CD4-positive, alpha-beta T cell treated with Interferon alpha-2 for 1 hour (primary cell): ENCODE measurements at places on chromosomes 1 and 21.

DNA sequence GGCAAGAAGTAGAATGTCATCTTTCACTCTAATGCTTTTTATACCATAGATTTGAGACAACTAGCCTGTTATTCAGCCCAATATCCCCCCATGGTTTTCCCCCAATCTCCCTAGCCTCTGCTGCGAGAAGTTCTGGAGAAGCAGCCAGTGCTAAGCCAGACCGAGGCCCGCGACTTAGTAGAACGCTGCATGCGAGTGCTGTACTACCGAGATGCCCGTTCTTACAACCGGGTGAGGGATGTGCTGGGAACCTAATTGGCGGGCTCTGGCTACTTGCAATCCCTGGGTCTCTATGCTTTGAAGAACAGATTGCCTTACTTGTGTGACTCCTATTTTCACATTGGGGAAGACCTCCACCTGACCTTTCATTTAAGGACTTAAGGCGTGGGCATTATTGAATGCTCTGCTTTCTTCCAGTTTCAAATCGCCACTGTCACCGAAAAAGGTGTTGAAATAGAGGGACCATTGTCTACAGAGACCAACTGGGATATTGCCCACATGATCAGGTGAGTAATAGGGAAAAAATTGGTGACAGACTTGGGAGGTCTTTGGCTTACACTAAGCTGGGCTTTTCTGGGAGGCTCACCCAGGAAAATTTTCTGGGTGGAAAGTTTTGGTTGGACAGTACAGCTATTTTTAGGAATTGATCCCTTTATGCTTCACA is 1.9 kb downstream of the PSMB4 start:
- DNase-seq: no peak

GRCh38 chr1:42479621-42480020 is 16.5 kb downstream of the CCDC30 start:
- no peak for DNase-seq

- no peak for DNase-seq
Observed at GRCh38 chr1:203173011-203173555, 2.5 kb downstream of the MYBPH start.

DNA sequence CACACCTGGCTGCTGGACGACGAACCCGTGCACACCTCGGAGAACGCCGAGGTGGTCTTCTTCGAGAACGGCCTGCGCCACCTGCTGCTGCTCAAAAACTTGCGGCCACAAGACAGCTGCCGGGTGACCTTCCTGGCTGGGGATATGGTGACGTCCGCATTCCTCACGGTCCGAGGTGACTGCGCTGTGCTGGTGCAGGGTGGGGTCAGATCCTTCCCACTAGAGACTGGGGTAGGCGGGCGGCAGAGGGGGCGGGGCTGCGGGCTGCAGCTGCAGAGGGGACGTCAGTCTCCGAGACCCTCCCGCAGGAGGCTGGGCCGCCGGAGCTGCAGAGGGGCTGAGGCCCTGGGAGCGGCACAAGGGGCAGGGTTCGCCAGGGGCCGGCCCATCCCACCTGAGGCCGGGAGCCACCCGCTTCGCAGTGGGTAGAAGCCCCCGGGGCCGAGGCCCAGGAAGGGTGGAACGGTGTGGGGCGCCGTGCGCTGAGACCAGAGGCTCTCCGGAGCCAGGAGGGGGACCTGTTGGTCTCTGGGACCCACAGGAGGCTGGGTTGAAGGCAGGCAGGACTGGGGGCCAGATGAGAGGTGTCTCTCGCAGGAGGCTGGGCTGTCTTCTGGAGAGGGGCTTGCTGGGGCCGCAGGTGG is 90.6 kb downstream of the TRIM11 start:
- no peak for DNase-seq

DNA sequence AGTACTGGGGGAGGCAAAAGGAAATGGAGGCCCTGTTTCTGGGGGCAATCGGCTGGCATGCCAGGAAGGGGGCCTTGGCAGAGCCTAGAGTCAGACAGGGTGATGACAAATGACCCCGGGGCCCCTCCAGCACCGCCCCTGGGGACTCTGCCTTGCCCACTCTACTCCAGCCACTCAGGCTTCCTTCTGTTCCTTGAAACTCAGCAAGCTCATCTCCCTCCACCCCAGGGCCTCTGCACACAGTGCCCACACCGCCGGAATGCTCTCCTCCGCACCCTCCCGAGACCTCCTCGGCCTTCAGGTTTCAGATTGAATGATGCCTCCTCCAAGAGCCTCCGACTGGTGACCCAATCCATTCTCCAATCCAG is 122.5 kb upstream of the ZBTB40 start:
- no peak for DNase-seq

DNA sequence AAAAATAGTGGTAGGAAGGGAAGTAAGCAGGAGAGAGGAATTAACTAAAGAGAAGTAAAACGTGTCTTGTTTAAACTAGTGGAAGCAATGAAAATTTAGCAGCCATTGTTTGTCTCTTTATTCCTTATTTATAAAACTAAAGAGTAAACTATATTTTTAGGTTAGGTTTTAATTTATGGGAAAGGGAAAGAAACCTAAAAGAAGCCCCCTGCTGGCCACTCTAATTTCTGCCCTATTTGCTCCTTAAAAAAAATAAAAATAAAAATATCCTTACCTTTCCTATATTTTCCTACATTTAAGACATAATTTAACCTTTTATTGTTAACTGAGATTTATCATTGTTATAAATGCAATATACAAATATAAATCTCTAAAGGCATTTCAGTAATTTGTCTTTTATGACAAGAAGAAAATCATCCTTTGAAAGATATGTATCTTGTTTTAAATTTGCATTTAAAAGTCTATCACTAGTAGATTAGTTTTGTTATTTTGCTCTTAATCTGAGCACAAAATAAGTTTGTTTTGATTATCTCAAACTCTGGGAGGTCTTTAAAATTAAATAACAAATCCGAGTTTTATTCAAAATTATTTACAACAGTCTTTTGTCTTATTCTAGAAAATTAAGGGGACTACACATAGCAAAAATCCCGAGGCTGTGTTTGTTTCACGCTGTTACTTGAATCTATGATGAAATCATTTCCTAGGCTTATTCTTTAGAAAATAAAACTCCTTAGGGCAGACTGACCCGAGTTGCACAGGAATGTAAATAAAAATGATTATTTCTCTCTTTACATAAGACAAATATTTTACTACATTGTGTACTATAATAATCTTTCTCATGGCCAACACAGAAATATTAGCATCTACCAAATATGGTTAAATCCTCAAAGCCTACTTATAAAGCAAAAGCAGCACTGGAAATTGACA is 201.7 kb downstream of the NRIP1 start:
- DNase-seq: no peak

DNA sequence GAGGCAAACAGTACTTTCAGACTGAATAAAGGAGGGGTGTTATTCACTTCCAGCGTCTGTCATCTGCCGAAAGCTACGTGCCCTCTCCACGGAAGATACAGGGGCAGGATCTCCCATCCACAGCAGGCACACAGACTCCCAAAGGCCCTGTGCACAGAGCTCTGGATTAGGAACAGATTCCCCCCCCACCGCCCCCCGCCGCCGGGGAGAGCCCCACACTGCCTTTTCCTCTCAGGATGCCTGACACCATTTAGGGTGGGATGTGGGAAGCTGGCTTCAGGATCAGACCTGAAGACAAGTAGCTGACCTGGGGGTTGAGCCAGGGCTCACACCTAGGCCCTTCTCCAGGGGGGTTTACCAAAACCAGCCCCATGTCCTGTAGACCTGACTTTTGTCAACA is 8.4 kb upstream of the TCP10L start:
- no peak for DNase-seq

- DNase-seq: no peak
Observed at GRCh38 chr1:55519937-55520683, 304.9 kb upstream of the USP24 start.

DNA sequence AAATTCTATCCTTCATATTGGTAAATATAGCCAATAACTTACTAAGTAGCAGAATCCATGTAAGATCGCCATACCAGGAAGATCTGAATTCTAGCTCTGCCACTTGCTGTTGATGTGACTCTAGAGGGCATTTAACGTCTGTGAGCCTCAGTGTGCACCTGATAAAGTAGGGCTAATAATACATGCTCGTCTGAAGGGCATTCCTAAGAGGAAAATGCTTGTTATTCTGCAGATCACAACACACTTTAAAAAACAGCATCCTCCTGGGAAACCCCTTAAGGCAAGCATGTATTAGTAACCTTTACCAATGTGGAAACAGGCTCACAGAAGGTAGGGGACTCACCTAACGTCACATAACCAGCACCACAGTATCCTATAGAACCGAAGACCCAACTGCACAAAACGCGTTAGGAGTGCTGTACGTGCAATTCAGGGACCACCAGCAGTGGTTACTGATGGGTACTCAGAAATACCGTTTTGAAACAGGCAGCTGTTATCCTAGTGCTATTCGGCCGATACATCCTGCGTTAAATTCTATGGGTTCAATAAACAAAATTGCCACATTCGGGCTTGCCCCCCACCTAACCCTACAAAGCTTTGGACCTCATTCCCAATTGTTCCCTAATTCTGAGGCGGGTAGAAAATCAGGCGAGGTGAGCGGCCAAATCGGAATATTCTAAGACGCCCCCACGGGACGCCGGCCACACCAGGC is 758 bp downstream of the DEPDC1 start:
- DNase-seq: no peak

DNA sequence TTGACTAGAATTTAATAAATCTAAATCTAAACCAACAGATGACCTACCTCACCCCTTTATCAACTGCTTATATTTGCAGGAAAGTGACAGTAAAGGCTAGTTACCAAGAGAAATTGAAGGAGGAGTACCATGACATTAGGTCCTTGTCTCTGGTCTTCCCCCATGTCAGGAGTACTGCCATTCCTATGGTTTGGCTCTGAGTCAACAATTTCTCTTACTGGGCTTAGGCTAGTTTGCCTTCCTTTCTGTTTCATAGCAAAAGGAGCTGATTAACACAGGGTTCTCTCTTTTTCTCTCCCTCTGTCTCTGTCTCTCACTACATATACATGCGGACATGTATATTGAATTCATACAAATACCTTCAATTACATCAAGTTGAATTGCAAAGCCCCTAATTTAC is 579.9 kb downstream of the DPYD start:
- no peak for DNase-seq

DNA sequence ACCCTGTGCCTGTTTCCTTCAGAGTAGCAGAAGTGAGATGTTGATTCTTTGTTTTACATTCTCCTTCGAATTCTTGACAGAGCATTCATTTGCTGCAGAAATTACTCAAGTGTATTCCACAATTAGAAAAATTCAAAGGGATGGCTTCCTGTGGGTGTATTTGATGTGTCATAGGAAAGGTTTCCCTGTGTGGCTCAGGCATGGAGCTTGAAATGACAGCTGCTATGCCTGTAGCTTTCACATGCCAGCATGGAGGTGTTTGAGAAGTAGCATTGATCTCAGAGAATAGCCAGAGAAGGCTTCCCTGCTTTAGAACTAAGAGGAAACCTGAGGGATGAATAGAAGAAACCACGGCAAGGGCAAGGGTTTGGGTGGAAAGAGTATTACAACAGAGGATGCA is 317.2 kb upstream of the DEPDC1 start:
- no peak for DNase-seq

- DNase-seq: no peak
Observed at GRCh38 chr1:35597870-35598269, 24.8 kb downstream of the TFAP2E start.

GRCh38 chr1:164796916-164797315 is 237.9 kb downstream of the PBX1 start:
- no peak for DNase-seq

- DNase-seq: no peak
Observed at GRCh38 chr1:20588634-20589225, at the start of gene CDA. TSS of gene CDA (plus strand) at chr1:20589097. CDS start at chr1:20589130, 33 bp downstream.

DNA sequence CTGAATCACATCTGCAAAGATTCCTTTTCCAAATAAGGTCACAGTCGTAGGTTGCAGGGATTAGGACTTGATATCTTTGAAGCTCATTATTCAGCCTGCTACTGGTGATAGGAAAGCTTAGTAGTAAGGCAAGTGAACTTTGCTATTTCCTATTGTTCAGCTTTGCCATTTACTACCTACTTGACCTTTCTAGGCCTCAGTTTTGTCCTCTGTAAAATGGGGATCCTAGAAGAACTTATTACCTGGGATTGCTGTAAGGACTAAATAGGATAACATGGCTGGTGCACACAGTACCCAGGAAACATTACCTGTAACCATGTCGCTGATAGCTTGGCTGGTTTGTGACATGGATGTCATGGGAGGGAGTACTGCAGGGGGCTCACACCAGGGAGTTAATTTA is 24.5 kb downstream of the UMODL1 start:
- no peak for DNase-seq

- no peak for DNase-seq
Observed at GRCh38 chr1:105254906-105255305, 1505.2 kb downstream of the AMY1C start.

GRCh38 chr1:201457508-201457960 is 11.5 kb downstream of the PHLDA3 start:
- no peak for DNase-seq

GRCh38 chr1:68010543-68010942 is 39.9 kb downstream of the DIRAS3 start:
- DNase-seq: no peak

DNA sequence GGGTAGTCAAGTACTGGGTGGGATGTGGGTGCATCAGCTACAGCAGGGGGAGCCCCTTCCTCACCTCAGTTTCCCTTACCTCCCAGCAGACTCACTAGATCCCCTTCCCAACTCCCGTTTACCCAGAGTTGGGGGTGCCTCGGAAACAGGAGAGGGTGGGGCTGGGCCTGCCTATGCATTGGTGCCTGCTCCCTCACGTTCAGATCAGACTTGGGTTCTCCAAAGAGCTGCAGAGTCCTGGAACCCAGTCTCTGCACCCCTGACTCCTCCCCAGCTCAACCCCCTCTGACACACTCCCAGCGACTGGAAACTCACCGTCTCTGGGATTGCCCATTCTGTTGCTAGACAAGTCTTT is 6.0 kb downstream of the FOXO6 start:
- no peak for DNase-seq

DNA sequence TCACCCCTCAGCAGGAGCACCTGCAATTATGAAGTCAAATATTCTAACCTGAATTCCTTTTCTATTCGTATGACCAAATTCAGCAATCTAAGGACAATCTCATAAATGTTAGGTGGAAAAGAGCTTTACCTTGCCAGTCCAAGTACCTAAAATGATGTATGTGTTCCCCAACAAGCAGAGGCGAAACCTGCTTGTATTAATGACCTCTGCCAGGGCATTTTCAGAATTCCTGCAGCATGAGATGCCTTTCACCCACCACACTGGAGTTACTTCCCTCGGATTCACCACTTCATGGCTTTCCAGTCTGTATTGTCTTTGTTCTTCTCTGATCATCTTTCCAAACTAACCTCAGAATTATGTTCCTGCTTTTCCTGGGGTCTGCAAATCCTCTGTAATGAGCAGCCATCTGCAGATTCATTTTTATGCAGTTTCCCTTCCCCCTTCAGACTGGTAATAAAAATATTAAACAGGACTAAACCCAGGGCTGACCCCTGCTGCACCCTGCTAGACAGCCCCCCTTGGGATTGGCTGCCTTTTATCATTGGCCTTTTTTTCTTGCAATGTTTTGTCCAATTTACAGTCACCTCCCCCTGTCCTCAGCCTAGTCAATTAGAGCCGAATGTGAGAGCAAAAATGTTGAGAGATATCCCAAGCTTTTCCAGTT is 26.6 kb upstream of the CASQ2 start:
- no peak for DNase-seq

- DNase-seq: no peak
Observed at GRCh38 chr1:182549346-182549745, 39.7 kb downstream of the RNASEL start.

GRCh38 chr1:58575551-58576324 is 1.3 kb downstream of the TACSTD2 start:
- no peak for DNase-seq
